NCI-H774 (cell line): ENCODE measurements at places on chromosomes 16 and 17.

DNA sequence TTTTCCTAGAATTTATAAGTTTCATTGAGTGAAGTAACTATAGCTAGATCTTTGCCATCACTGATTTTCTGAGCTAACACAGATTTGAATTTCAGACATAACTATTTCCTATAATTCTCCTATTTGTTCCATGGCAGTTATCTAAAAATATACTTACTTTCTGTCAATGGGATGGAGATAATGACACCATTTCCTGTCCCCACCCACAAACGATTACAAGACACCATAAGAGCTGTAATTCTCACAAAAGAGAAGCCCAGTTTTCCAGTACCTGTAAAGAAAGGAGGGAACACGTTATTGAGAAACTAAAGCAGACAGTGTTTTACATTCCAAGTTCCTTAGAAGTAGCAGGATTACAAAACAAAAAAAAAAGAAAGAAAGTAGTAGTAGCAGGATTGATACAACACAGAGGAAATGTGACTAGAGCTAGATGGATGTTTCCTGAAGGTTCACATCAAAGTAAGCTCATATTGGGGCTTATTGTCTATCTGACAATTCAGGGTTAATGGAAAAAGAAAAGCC is 110.9 kb upstream of the TOB1 start:
- no peak for DNase-seq

GRCh38 chr16:55622930-55623561 is 32.7 kb upstream of the SLC6A2 start:
- DNase-seq, result no peak

DNA sequence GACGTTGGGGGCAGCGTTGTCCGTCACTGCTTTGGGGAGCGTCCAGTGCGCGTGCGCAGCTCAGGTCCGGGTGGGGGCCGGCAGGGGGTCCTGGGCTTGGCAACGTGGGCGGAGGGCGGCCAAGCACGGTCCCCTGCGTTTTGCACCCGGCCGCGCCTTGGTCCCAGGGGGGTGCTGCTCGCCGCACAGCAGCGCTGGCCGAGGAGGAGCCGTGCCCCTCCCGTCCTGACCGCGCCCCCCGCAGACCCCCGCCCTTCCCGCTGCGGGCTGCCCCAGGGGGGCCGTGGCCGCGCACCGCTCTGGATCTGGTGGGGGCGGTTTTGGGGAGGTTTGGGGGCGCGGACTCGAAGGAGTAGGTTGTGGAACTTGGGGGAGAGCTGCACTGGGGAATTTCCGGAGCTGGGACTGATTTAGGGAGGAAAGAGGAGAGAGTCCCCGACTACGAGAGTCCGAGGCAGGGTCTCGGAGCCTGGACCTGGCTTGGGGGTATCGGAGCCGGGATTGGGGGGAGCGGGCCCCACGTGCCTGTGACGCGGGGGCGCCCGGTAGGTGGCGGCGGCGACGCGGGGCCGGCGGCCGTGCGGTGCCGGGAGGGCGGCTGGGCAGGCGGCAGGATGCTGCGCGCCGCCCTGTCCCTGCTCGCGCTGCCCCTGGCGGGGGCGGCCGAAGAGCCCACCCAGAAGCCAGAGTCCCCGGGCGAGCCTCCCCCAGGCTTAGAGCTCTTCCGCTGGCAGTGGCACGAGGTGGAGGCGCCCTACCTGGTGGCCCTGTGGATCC is at the start of gene SLC9A5:
SLC9A5 (plus strand) TSS at position 579 of the 777 bp plus-strand sequence; CDS start at position 615, 36 bp downstream.
- DNase-seq, result no peak

GRCh38 chr16:86669937-86670749 is 91.8 kb downstream of the FOXL1 start:
- no peak for DNase-seq
